HCEC 1CT (cell line): ENCODE measurements at places on chromosomes 2 and 18.

DNA sequence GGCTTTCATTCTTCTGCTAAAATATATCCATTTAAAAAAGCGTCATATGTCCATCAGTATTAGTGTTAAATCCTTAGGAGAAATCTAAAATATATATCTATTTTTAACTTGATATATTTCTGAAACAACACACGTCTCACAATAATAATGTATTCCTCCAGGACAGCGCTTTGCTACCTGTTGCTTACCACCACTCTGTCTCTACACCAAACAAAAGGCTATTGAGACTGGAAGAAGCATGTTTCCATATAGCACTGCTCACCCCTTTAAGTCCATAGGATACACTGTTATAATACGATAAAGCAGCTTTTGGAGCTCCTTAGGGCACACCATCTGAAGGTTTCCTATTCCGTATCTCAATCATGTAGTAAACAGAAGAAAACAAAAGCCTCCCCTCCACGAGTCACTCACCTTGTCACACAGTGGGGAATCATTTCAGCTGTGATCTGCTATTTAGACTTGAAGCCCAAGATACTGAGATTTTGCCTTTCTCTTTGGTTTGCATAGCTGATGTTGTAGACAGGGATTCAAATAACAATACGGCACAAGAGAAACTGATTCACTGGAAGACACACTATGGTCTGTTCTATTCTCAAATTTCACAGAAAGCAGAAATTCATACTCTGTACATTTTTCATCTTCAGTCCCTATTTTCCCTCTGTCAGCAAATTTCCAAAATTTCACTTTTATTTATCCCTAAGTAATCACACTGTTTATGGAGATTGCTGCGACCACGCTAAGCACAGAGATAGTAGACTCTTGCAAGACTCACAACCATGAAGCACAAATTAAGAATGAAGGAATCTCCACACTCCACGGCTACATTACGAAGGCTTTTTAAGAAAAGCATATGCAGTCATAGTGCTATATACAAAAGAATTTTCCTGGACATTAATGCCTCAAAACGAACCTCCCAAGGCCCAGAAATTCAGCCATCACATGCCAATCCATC, 187.1 kb downstream of the TCF4 start:
- DNase-seq, result no peak

GRCh38 chr2:47850198-47850597, 56.1 kb downstream of the FBXO11 start:
- DNase-seq, result no peak

GRCh38 chr2:241797441-241798080, 11.4 kb upstream of the NEU4 start:
- no peak for DNase-seq

GRCh38 chr2:218710334-218710686, 325 bp upstream of the TTLL4 start:
- DNase-seq, result no peak

- peak; percentile 41 for DNase-seq
Observed at GRCh38 chr2:209629597-209629996, 142.0 kb upstream of the UNC80 start.

DNA sequence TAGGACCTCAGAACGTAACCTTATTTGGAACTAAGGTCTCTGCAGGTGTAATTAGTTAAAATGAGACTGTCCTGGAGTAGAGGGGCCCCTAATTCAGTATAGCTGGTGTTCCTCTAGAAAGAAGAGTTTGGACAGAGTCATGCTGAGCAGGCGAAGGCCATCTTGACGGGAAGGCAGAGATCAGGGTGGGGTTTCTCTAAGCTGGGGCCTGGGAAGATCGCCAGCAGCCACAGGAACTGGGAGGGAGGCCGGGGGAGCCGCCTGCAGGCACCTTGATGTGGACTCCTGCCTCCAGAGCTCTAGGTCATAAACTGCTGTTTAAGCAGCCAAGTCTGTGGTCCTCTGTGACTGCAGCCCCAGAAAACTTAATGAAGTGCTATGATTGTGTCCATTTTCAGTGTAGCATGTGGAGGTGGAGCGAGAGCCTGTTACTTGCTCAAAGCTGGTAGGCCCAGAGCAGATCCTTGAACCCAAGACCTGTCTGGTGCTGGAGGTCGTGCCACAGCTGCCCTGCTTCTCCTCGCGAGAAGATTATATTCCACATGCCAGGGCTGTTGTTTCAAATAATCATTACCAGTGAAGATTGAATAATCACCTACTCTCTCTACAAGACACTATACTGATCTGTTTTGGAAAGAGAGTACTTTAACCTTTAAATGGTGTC, 105.7 kb downstream of the TPO start:
- no peak for DNase-seq

DNA sequence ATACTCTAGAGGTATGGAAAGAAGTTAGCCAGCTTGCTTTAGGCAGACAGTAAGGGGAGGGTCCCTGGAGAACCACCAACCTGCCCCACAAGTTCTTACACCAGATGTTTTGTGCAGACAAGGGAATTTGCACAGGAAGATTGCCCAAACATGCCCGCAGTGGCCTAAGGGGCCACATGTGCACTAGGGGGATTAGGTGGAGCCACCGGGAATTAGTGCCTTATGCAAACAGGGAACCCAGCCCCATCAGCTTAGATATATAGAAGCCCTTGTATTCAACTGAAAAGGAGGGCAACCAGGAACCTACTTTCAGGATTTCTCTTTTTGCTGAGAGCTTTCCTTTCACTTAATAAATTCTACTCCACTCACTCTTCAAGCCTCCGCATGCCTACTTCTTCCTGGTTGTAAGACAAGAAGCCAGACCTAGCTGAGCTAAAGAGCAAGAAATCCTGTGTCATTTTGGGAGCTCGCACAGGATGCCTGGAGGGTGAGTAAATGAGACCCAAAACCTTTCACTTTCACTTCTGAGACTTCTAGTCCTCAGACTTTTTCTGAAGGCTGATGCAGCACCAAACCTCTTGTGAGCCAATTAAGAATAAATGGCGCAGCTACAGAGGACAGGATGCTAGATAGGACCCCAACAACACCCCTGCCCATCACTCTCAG, 146.3 kb downstream of the GCA start:
- peak; percentile 43 for DNase-seq

- no peak for DNase-seq
Observed at GRCh38 chr2:81266106-81266505, 961.6 kb upstream of the LRRTM1 start.

DNA sequence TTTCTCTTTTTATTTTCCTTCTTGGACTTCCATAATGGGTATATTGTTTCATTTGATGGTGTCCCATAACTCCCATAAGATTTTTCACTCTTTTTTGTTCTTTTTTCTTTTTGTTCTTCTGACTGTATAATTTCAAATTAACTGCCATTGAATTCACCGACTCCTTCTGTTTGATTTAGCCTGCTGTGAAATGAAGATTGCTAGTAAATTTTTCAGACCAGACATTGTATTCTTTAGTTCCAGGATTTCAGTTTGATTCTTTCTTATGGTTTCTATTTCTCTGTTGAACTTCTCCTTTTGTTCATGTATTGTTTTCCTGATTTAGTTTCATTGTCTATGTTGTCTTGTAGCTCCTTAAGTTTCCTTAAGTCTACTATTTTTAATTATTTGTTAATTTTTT, 87.6 kb upstream of the SPOPL start:
- no peak for DNase-seq

GRCh38 chr18:36460854-36461253, 163.3 kb downstream of the FHOD3 start:
- no peak for DNase-seq

DNA sequence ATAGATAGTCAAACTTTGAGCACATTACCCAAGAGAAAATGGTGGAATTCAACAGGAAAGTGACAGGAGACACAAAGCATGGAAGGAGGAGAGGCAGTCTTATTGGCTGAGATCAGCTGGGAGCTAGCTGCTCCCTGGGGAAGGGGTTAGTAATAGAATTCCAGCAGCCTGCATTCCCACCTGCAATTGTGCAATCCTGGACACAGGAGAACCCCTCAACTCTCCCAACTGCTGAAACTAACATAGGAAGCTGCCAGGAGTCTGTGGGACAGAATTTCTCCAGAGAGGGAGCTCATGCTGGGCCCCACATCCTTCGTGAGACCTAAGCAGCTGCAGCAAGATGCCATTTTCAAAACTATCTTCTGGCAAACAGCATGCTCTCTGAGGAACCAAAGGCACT, 69.8 kb upstream of the ACVR1C start:
- no peak for DNase-seq

DNA sequence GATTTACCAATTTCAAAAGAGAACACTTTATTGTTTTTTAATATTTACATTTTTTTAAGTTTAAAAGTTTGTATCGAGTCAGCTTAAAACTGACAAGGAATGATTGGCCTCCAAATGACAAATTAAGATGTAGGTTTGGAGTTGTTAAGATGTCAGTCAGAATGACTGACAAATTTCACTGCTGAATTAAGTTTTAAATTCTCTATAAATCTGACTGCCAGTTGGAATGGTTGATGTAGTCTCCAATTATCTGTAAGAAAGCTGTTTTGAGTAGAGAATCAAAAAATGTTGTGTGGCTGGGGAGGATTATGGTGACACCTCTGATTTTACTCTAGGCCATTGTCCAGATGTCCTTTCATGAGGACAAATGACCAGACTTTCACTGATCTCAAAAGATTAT, 165.3 kb upstream of the CDH20 start:
- DNase-seq, result no peak

- DNase-seq, result peak; percentile 45
Observed at GRCh38 chr2:221477714-221478484, 94.2 kb downstream of the EPHA4 start.

GRCh38 chr2:30410217-30410616, 36.8 kb upstream of the LCLAT1 start:
- peak; percentile 85 for DNase-seq

DNA sequence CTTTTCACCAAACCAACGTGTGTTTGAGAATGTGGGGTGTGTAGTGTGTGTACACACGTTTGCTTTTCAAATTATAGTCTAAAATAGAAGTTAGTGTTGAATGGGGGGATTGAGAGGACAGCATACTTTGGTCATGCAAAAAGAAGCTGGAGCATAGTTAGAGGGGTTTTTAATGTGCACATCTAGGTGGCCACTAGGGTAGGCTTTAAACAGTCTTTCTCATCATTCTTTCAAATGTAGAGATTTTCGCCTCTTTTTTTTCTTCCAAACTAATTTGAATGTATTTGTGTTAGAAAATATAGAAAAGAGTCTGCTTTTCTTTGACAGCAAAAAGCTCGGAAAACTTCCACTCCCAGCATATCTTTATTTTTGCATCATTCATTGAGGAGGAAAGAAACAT, 165.2 kb upstream of the MYO3B start:
- DNase-seq, result no peak

- DNase-seq, result no peak
Observed at GRCh38 chr2:210250622-210251021, 25.4 kb upstream of the ACADL start.

DNA sequence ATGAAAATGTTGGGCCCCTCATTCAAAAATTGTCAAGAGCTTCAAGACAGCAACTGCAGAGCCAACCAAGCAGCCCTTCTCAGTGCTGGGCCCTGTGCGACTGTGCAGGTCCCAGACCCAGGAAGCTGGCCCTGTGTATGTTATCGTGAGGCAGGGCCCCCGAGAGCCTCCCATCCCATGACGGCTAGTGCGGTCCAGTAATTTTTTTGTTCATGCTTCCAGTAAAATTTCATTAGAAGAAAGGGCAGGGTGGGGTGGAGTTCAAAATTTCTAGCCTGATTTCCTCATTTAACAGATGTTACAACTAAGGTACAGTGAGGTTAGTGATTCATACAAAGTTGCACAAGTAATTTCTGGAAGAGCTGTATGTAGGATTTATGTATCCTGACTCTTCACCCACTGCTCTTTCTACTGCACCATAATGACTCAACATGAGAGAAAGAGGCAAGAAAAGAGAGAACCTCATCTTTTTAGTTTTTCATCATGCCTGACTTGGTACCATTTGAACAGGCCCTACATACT, 105.5 kb downstream of the ZEB2 start:
- peak; percentile 98 for DNase-seq

DNA sequence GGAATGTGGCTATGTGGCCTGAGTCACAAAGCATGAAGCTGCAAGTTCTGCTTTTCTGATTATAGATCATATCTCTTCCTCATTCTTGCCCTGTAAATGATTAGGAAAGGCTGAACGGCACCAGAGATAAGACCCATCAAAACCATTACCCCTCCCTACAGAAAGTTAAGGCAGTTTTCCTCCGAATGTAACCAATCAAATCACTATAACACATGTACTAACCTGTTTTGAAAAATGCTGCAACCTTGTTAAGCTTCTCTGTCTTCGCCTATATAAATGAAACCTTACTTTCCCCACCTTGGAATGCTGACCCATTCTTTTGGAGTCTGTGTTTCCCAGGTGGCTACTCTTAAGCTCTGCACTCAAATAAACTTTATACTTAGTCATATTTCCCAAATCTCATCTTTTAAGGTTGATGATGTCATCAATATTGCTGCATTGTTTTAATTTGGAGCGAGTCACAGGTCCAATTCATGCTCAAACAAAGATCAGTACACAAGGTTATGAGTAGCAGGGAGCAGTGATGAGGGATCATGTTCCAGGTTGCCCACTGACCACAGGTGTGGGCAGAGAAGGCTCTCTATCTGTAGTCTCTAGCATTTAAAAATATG, 662.3 kb downstream of the IRS1 start:
- DNase-seq, result peak; percentile 50

DNA sequence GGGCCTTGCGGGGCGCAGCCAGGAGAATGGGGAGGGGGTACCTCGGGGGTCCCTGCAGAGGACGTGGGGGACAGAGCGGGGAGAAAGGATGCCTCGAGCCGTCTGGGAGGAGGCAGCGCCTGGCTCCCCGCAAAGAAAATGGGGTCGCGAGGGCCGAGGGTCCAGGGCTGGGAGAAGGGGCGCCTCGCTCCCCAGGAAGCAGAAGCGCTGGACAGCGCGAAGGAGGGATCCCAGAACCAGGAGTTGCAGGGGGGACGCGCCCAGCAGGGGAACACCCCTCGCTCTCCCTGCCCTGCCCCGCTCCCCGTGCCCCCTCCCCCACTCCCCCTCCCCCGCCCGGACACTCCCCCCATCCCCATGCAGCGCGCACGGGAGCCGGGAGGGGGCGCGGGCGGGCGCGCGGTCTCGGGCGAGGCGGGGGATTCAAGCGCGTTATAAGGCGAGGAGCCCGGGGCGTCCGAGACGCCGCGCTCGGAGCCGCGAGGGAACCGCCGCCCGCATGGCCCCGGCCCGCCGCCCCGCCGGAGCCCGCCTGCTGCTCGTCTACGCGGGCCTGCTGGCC, at the start of gene ERFE:
Gene ERFE (plus strand): TSS at position 462 of the 562 bp plus-strand sequence. CDS start 38 bp downstream, at position 500.
- DNase-seq, result peak; percentile 22
